ENCODE measurements at places on chromosomes 16 and 17.

DNA sequence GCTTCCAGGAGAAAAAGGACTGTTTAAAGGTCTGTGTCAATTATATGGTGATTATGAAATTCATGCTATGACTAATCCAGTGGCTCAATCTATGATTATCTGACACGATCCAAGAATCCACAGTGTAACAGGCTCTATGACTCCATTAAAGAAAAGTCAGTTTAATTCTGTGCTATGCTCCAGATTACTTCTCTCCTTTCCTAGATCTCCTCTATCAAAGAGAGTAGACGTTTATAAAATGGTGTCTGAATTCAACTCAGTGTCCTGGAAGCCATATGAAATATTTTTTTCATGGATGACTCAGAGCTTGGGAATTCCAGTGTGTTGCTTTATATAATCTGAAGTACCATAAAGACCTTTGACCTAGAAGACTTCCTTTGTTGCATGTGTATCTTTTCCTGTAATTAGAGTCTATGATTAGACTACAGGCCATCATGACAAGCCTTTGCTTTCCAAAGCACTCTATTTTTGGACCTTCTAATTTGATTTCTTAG lies 27.0 kb upstream of the NF1 start:
- no peak overlapping the region for H3K27ac ChIP-seq
- no peaks in the 10 kb centered on the region for H3K27me3 ChIP-seq
- H3K4me3 ChIP-seq: no peak overlapping the region
- no peak for DNase-seq
- no peaks in the 10 kb centered on the region for H3K36me3 ChIP-seq
- no peaks in the 10 kb centered on the region for H3K4me1 ChIP-seq

GRCh38 chr17:64145375-64145750 lies 15.4 kb upstream of the ERN1 start:
- no peak overlapping the region for H3K27ac ChIP-seq
- H3K4me1 ChIP-seq: peaks cover 18% of the 10 kb centered on the region
- DNase-seq: no peak
- H3K4me3 ChIP-seq: no peak overlapping the region

- peaks cover 5% of the 10 kb centered on the region for H3K27me3 ChIP-seq
- peak overlapping the region; percentile 35 for H3K4me3 ChIP-seq
- H3K36me3 ChIP-seq: no peaks in the 10 kb centered on the region
- no peak for DNase-seq
Measured at GRCh38 chr16:12900156-12900555, 1.2 kb upstream of the SHISA9 start.

DNA sequence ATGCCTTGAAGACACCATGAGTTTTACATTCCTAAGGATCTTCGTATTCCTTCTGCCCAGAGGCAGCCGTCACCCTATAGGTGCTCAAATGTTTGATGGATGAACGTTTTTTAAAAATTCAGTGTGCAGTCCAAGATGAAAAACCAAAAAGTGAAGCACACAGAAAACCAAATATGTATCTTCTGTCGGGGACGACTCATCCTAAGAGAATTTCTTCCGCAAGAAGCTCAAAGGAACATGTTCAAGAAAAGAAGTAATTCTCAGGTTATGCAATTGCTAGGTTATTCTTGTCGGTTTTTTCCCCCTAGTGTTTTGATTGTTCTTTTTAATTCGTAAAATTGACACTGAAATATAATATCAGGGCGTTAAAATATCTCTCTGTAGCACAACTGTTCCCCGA lies 1.4 kb downstream of the CENPV start:
- H3K4me1 ChIP-seq: peaks cover 16% of the 10 kb centered on the region
- DNase-seq: no peak
- no peaks in the 10 kb centered on the region for H3K36me3 ChIP-seq
- H3K27me3 ChIP-seq: peaks cover 3% of the 10 kb centered on the region

GRCh38 chr17:4573669-4574068 lies 10.7 kb upstream of the SMTNL2 start:
- H3K4me1 ChIP-seq: no peaks in the 10 kb centered on the region
- H3K36me3 ChIP-seq: no peaks in the 10 kb centered on the region
- no peak for DNase-seq

DNA sequence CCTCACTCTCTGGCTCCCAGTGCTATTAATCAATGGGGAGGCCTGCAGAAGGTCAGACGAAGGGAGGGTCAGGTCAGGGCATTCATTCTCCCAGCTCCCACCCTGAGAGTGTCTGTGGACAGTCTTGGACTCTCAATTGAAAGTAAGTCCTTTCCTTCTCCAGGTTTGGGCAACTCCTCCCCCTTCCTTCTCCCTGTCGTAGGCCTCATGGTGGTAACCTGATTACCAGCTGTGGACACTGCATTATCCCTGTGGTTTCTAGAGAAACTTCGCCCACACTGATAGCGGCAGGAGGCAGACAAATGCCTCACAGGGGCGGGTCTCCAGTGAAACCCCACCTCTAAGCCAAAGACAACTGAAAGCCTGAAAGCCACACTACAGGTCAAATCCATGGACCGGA lies 57.7 kb upstream of the SLC25A19 start:
- no peak for DNase-seq
- H3K27ac ChIP-seq: peak overlapping the region; percentile 66
- peak overlapping the region; percentile 68 for H3K4me3 ChIP-seq

DNA sequence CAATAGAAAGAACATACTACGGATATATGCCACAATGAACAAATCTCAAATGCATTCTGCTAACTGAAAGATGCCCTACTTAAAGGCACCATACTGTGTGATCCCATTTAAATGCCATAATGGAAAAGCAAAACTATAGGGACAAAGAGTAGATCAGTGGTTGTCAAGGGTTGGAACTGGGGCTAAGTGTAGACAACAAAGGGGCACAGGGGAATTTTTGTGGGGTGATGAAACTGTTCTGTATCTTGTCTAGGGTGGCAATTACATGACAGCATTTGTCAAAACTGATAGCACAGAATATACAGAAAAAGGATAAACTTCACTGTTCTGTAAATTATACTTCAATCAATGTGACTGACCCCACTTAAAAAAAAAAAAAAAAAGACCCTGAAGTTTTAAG lies 17.7 kb downstream of the GFOD2 start:
- no peaks in the 10 kb centered on the region for H3K27me3 ChIP-seq
- peaks cover 19% of the 10 kb centered on the region for H3K4me1 ChIP-seq
- peak overlapping the region; percentile 49 for H3K27ac ChIP-seq
- no peak for DNase-seq

DNA sequence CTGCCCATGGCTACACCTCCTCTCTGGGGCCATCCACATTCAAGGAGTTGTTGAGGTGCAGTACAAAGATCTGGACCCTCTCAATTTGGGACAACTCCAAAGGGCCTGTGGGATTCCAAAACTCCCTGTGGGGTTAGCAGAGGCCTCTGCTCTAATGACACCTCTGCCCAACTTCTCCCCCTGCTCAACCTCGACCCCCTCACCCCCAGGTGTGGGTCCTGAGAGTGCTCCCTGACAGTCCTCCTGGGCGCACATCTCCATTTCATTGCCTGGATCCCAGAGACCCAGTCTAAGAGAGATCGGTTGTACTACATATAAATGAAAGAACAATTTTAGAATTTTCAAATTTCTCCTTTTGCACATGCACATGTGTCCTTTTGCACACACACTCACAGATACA lies 73.0 kb upstream of the NKD1 start:
- peaks cover 6% of the 10 kb centered on the region for H3K27me3 ChIP-seq
- no peaks in the 10 kb centered on the region for H3K4me1 ChIP-seq
- H3K27ac ChIP-seq: no peak overlapping the region
- no peak overlapping the region for H3K4me3 ChIP-seq

GRCh38 chr17:74446551-74447500 lies 14.9 kb downstream of the GPRC5C start:
- no peaks in the 10 kb centered on the region for H3K36me3 ChIP-seq
- H3K4me1 ChIP-seq: peaks cover 3% of the 10 kb centered on the region
- no peak for DNase-seq
- H3K27me3 ChIP-seq: peaks cover 2% of the 10 kb centered on the region
- no peak overlapping the region for H3K4me3 ChIP-seq

GRCh38 chr16:89949121-89949742 lies 677 bp downstream of the DEF8 start:
- H3K4me1 ChIP-seq: peaks cover 14% of the 10 kb centered on the region
- H3K4me3 ChIP-seq: peak overlapping the region; percentile 82
- DNase-seq: no peak
- H3K36me3 ChIP-seq: no peaks in the 10 kb centered on the region

DNA sequence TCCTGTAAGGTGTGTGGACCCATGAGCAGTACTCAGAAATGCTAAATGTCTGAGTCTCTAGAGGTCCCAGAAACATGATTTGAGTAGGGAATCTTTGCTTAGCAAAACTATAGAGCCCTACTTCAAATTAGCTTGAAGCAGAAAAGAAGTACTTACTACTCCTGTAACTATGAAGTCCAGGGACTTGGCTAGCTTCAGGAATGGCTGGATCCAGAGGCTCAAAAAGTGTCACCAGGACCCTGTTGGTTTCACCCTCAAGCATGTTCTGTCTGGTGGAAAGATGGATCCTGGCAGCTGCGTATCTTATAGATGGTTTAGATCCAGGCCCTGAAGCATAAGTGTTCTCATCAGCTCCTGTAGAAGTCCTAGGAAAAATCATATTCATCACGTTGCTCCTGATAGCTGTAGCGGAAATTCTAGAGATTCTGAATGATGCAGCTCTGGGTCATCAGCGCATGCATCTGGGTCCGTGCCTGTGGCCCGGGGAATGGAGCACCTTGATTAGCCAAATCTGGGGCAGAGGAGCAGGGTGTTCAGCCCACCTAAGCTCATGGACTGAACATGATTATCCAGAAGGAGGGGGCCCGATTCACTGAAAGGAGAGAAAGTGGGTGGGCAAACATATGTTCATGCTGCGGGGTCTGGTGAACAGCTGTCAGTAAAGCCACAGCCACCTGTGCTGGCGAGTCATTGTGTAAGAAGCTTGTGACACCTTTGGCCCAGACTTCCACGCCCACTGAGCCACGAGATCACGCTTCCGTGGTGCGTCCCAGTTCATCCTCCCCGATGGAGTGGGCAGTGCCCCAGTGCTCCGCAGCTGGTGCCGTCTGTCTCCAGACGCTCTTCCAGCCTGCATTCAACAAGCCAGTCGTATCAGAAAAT lies 260.6 kb downstream of the CPPED1 start:
- H3K27ac ChIP-seq: peak overlapping the region; percentile 21
- no peaks in the 10 kb centered on the region for H3K36me3 ChIP-seq
- H3K4me1 ChIP-seq: peaks cover 27% of the 10 kb centered on the region
- DNase-seq: no peak

DNA sequence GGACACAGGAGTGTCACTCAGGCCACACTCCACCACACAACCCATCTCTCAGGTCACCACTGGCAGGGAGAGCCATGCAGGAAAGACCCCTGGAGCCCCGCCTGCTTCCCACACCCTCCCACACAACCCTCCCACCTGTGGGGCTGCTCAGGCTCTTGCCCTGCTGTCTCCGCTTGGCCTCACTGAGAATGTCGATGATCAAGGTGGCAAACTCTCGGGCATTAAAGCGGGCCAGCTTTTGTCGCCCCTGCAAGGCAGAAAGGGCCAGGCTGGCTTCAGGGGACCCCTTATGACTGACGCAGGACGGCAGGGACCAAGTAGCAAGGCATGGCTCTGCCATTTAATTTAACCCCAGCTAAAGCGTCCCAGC lies 8.5 kb downstream of the TP53I13 start:
- H3K36me3 ChIP-seq: peaks cover 10% of the 10 kb centered on the region
- peaks cover 8% of the 10 kb centered on the region for H3K4me1 ChIP-seq
- peaks cover 4% of the 10 kb centered on the region for H3K27me3 ChIP-seq
- no peak overlapping the region for H3K27ac ChIP-seq
- no peak overlapping the region for H3K4me3 ChIP-seq

DNA sequence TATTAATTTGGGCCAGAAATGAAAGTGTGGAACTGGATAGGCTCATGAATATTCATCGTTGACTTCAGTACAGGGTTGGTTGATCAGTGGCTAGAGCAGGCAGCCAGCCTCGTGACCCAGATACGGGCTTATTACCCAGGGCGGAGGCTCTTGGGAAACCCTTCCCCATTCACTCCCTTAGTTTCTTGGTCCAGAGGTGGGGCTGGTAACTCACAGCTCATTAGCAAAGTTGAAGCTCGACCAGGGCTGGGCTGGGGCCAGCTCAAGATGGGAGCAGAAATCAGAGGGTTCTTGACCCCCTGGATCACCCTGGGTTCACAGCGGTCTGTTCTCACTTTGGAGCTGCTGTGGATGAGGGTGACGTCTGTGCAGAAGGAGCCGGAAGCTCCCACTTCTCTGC lies 44.6 kb upstream of the GSE1 start:
- peak overlapping the region; percentile 95 for H3K4me3 ChIP-seq
- DNase-seq: no peak
- no peaks in the 10 kb centered on the region for H3K36me3 ChIP-seq
- peaks cover 99% of the 10 kb centered on the region for H3K4me1 ChIP-seq

- H3K4me3 ChIP-seq: no peak overlapping the region
- H3K27me3 ChIP-seq: peaks cover 2% of the 10 kb centered on the region
- no peak overlapping the region for H3K27ac ChIP-seq
- DNase-seq: no peak
Measured at GRCh38 chr16:79592186-79592585, 8.4 kb downstream of the MAF start.

DNA sequence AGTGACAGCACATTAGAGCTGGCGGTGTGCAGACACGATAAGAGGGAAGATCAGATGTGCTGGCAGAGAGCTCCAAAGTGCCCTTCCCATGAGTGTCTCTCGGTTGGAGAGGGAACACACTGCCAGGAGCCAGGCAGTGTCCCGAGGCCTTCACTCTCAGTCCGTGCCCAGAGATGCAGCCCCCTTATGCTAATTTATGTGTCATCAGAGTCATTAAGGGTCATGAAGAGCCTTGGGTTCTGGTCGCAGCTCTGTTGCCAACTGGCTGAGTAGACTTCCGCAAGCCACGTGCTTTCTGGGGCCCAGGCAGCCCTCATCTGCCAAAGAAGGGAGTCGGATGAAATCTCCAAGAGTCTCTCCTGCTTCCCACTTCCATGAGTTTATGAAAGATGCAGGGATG lies 232.5 kb downstream of the MSI2 start:
- no peaks in the 10 kb centered on the region for H3K36me3 ChIP-seq
- no peak for DNase-seq
- H3K27me3 ChIP-seq: no peaks in the 10 kb centered on the region
- H3K27ac ChIP-seq: peak overlapping the region; percentile 14
- peaks cover 34% of the 10 kb centered on the region for H3K4me1 ChIP-seq

DNA sequence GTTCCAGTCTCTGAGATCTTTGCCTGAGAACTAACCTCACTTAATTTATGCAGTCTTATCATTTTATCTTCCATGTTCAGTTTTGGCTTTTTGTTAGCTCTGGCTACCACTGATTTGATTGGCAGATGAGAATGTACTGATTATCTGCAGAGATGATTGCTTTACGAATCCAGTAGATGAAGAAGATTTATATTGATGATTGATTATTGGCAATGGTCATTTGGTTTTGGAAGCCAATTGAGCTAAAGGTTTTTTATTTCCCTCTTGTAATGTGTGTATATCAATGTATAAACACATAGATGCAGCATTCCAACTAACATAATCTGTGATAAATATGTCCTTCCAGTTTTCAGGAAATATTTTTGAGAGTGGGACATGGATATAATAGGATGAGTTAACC lies 763.6 kb downstream of the CDH11 start:
- H3K27ac ChIP-seq: no peak overlapping the region
- no peaks in the 10 kb centered on the region for H3K4me1 ChIP-seq
- H3K4me3 ChIP-seq: no peak overlapping the region
- peaks cover 5% of the 10 kb centered on the region for H3K36me3 ChIP-seq
- DNase-seq: no peak

All from immature natural killer cell (primary cell).